ENCODE measurements at places on chromosomes 6 and 20.
A peak's percentile ranks its signal among the peaks of the same experiment; 100 is the strongest.

- DNase-seq = peak; percentile 76
Observed at GRCh38 chr6:42402184-42402583, 49.5 kb downstream of the TRERF1 start.

DNA sequence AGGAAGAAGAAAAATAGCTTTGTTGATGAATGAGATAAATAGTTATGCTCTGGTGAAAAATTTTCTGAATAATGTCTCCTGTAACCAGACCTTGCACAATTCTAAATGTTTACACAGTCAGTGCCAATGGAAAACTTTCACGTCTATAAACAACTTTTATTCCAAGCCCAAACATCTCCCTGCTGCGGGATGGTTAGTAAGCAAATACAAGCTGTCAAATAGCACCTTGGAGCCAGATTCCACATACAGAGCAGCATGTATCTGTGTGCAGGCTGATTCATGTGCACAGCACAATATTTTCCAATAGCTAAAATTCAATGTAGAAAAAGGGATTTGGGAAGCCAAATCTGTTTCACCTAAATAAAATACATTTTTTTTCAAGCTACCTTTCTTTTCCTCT is 813.3 kb downstream of the HACE1 start:
- no peak for DNase-seq

DNA sequence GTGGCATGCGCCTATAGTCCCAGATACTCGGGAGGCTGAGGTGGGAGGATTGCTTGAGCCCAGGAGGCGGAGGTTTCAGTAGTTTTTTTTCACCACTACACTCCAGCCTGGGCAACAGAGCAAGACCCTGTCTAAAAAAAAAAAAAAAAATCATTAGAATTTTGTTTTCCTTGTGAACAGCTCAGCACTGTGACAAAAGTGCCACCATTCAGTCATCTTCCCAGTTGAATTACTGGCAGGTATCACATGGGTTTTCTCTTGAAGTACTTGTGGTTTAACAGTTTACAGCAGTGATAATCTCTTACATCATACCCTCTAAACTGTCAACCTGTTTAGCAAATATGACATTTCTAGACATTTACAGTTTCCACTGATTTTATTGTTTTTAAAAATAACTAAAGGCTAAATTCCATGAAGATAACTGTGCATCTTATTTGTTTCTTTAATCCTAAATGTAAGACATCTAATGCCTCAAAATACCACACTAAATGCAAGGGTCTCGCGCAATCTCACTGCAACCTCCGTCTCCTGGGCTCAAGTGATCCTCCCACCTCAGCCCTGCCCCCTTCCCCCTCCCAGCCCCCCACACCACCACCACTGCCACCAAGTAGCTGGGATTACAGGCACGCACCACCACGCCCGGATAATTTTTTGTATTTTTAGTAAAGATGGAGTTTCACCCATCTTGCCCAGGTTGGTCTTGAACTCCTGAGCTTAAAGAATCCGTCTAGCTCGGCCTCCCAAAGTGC is 7.0 kb downstream of the TRPC4AP start:
- no peak for DNase-seq

DNA sequence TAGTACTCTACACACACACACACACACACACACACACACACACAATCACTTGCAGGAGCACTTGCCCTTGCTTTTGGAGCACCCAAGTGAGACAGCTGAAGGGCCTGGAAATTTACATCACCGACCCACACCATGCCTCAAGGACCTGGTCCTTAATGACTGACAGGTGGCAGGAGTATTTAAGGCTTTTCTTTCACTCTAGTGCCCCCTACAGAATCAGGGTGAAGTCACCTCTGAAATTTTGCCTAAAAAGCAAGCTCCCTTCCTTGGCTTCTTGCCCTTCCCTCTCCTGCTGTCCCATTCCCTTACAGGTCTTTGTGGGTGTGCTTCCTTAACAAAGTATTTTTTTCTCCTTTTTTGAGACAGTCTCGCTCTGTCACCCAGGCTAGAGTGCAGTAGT is 353.5 kb upstream of the IRAK1BP1 start:
- no peak for DNase-seq

DNA sequence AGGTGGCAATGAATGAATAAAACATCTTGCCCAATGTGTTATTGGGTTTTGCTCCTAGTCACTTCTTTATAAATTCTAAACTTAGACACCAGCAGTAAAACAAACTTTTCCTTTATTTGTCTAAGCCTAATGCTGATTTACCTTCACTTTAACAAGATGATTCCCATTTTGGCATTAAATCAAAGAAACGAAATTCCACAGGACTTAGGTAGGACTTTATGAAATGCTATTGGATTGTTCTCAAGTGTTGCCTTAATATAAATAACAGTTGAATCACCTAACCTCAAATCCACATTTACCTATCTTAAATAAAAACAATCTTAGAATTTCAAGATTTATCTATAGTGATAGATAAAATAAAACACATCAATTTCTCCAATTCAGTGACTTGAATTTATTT is 831.8 kb downstream of the EPHA7 start:
- DNase-seq = no peak

- no peak for DNase-seq
Observed at GRCh38 chr20:11585752-11586352, 331.8 kb upstream of the BTBD3 start.

GRCh38 chr6:36269834-36270705 is at the start of gene PNPLA1:
Gene PNPLA1 (plus strand): TSS chr6:36270060. CDS start chr6:36270460, 400 bp downstream.
- no peak for DNase-seq

DNA sequence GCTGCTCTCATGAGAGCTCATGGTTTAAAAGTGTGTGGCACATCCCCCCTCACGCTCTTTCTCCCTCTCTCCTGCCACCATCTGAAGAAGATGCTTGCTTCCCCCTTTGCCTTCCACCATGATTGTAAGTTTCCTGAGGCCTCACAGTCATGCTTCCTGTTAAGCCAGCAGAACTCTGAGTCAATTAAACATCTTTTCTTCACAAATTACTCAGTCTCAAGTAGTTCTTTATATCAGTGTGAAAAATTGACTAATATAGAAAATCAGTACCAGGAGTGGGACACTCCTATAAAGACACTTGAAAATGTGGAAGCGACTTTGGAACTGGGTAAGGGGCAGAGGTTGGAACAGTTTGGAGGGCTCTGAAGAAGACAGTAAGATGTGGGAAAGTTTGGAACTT is 45.0 kb downstream of the HACE1 start:
- no peak for DNase-seq

GRCh38 chr6:162728706-162729105 is 932 bp downstream of the PACRG start:
- no peak for DNase-seq

DNA sequence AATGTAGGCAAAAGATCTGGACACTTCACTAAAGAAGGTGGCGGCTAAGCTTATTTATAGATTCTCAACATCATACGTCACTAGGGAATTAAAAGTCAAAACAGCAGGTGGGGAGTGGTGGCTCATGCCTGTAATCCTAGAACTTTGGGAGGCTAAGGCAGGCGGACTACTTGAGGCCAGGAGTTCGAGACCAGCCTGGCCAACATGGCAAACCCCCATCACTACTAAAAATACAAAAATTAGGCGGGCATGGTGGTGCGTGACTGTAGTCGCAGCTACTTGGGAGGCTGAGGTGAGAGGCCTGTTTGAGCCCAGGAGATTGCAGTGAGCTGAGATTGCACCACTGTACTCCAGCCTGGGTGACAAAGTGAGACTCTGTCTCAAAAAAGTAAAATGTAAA is 74.6 kb downstream of the GPX5 start:
- DNase-seq = no peak

GRCh38 chr20:63697868-63698545 is 1.6 kb downstream of the TNFRSF6B start:
- no peak for DNase-seq

DNA sequence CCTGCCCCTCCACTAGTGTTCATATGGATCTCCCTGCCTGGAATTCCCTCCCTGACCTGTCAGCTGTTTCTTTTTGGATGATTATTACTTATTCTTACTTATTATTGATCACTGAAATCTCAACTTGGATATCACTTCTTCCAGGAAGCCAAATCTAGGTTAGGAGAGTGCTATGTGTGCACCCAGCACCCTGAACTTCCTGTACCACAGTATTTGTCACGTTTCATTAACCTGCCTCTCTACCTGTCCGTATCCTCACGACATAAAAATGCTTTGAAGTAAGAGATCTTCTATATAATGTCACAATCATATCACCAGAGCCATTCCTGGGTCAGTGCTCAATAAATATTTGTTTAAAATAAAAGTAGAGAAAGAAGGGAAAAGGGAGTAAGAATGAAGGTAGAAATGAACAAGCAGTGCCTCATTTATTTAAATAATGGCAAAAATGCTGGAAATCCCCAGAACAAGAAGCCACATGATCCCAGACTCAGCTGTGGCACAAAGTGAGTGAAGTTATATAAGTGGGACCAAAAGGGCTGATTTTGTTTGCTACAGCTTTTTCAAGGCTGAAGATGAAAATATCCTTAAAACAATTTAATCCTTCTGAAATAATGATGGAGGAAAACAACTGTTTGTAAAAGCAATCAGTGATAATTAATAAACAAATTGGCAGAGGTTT is 88.0 kb upstream of the MANEA start:
- no peak for DNase-seq

DNA sequence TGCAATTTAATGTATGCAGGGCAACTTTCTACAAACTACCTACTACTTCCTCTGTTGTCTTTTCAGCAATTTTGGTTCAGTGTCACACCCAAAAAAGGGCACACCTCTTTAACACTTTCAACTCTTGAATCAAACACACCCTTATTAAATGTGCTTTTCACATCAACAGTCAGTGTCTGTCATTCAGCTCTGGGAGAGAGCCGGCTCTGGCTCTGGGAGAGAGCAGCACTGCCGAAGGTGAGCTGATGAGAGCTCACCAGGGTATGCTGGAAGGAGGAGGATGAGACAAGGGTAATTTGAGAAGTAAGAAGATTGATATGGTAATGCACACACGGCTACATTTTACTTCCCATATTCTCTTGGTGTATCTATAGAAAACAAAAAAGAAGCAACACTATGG is 134.3 kb downstream of the RTN4IP1 start:
- DNase-seq = no peak

DNA sequence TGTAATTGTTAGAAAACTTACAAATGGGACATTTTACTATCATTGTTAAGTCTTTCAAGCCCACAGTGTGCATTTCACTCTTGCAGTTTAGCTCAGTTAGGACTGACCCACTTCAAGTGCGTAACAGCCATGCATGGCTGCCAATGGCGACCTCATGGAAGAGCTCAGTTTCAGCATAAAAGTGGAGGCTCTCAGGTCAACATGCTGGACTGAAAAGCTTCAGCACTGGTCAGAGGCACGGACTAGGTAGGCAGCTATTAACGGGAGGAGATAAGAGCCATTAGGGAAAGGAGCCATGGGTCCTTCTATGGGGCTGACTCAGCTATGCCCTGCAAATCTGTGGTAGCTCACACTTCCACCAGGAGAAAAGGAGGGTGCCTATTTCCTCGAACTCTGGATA is 101.8 kb downstream of the TTLL2 start:
- DNase-seq = no peak

DNA sequence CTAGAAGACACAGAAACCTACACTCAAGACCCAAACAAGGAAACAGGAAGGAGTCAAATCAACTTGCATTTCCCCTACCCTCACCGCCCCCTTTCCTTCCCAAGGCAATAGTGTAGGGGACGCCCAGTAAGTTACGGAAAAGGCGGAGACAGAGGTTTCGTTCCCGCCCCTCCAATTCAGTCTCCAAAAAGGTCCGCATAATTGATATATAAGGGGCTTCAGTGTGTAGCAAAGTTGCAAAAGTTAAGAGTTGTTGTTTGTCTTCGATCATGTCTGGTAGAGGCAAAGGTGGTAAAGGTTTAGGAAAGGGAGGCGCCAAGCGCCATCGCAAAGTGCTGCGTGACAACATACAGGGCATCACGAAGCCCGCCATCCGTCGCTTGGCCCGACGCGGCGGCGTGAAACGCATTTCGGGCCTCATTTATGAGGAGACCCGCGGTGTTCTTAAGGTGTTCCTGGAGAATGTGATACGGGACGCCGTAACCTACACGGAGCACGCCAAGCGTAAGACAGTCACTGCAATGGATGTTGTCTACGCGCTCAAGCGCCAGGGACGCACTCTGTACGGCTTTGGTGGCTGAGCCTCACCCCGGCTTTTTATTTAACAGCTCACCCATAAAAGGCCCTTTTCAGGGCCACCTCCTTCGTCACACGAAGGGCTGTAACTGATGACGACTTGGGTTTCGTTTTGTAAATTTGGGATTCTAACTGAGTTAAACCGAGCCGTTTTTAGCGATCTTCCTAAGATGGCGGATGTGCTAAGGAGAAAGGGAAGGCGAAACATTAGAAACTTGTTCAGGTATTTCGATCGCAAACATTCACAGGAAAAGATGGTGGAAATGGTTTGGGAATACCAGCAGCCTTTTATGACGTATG is 124.6 kb upstream of the BTN3A2 start:
- peak; percentile 88 for DNase-seq

DNA sequence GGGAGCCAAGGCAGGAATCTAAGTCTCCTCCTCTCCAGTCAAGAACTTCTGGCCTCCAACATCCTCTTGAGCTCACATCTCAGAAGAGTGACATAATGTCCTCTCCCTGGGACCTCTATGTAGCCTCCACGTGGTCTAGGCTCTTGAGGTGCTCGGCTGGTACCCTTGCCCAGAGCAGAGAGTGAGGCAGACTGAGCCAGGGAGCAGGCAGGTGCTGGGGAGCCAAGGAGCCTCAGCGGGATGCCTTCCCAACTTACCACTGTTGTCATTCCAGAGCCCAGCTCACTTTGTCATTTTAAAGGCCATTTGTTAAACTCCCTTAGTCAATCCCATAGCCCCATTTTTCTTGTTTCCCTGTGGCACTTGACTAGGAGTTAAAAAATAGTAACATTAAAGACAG is 52.1 kb upstream of the DUSP22 start:
- no peak for DNase-seq

DNA sequence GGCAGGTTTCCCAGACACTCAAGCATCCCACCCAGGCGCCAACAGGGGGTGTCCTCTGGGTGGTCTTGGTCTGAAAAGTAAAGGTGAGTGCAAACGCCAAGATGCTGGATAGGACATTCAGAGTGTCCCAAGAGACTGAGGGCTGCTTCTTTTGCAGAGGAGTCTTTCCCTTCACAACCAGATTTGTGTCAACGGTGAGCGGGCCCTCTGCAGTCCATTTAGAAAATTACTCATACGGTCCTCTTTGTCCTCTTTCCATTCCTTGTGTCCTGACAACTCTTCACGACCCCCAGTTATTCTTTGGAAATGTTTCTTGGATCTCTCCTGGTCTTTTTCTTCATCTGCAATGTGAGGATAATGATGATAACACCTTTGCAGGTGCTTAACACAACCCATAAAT is 257.8 kb downstream of the CDC5L start:
- DNase-seq = no peak

- no peak for DNase-seq
Observed at GRCh38 chr6:12181481-12181880, 108.7 kb upstream of the EDN1 start.

- no peak for DNase-seq
Observed at GRCh38 chr6:150894935-150895552, 29.5 kb downstream of the MTHFD1L start.
